Activated T-cell treated with anti-CD3 and anti-CD28 coated beads, Interleukin-2, amount 50 U/mL, for 48 hours (primary cell): ENCODE measurements at places on chromosomes 13 and 19.
A peak's percentile ranks its signal among the peaks of the same experiment; 100 is the strongest.

- no peak for DNase-seq
Observed at GRCh38 chr19:42403586-42403985, 13.5 kb upstream of the CNFN start.

GRCh38 chr19:10320602-10321416 lies 5.0 kb upstream of the FDX2 start:
- peak; percentile 13 for DNase-seq

DNA sequence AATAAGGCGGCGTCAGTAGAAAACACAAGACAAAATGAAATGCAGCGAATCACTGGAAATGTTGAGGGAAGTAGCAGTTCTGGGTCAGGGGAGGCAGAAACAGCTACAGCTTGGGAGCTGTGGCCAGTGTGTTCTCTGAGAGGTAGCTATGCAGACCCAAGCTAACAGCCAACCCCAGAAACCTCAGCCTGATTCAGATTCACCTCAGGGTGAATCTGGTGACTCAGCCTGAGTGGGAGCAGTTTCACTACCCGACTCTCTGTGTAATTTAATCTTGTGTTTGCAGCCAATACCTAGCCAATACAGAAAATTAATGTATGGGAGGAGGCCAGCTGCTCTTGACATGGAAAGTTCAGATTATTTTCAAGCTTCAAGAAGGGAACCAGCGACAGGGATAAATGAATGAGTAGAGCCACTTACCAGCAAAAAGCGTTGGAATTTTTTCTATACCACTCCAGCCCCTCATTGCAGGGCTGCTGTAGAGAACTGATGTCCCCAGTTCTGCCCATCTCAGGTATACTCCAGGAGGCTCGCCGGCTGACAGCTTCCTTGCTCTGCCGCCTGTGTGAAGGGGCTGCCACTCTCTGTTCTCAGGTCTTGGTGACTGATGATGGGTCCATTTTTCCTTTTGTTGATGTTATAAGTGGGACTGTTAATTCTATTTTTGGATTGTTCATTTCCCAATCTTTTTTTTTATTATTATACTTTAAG lies 8.9 kb downstream of the IGFL3 start:
- peak; percentile 74 for DNase-seq

DNA sequence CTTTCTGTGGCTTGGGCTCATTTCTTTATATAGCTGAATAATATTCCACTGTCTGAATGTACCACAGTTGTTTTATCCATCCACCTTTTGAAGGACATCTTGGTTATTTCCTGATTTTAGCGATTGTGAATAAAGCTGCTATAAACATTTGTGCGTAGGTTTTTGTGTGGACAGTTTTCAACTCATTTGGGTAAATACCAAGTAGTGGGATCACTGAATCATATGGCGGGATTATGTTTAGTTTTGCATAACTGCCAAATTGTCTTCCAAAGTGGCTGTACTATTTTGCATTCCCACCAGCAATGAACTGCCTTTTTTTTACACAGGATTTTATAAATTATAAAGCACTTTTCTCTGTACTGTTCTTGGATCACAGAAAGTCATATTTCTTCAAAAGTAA lies 13.7 kb upstream of the LRCH1 start:
- no peak for DNase-seq

- DNase-seq, result no peak
Observed at GRCh38 chr13:81957121-81957520, 1616.2 kb upstream of the SPRY2 start.

GRCh38 chr13:36362914-36363313 lies 16.7 kb upstream of the SPART start:
- no peak for DNase-seq

DNA sequence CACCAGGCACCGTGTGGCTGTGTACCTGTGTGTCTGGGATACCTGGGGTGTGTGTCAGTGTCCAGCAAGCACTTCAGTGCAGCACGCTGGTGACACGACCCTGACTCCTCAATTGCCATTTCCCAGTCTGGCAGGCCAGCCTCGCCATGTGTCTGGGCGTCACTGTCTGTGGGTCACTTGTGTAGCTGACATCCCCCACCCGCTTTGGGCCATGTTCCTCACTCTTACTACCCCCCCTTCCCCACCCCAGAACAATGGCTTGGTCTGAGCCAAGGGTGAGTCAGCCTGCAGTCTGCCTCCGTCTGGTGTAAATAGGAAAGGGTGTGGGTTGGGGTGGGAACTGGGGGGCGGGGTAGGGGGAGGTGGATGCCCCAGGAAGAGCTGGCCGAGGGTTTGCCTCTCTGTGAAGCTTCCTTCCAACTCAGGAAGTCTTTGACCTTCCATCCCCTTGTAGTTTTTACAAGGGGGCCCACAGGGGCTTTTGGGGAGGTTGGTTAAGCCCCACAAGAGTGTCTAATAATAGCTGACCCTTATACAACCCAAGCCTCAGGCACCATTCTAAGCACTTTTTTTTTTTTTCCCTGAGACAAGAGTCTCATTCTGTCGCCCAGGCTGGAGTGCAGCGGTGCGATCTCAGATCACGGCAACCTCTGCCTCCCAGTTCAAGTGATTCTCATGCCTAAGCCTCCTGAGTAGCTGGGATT lies 17.6 kb downstream of the NOVA2 start:
- no peak for DNase-seq

- DNase-seq, result no peak
Observed at GRCh38 chr13:32124743-32125142, 93.2 kb downstream of the FRY start.

DNA sequence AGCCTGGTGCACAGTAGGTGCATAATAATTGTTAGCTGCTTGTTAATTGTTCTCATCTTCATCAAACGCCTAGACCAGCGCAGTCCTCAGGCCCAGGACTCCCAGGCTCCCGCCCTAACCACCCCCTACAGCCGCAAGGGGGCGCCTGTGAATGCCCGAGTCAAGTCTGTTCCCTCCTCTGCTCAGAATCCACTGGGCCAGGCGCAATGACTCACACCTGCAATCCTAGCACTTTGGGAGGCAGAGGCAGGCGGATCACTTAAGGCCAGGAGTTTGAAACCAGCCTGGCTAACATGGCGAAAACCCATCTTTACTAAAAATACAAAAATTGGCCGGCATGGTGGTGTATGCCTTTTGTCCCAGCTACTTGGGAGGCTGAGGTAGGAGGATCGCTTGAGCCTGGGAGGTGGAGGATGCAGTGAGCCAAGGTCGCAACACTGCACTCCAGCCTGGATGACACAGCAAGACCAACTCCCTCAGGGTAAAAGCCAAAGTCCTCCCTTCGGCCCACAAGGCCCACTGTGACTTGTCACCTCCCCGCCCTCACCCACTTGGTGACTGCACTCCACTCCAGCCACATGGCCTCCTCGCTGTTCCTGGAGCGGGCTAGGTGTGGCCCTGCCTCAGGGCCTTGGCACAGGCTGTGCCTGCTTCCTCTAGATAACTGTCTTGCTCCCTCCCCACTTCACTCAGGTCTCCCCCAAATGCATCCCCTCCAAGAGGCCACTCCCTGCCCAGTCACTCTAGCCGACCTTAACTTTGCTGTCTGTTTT lies 9.1 kb downstream of the ZNF653 start:
- DNase-seq, result peak; percentile 82
